Fibroblast of mammary gland (primary cell): ENCODE measurements at places on chromosomes 6 and 20.

GRCh38 chr6:136786658-136787057, 5.6 kb downstream of the MAP3K5 start:
- no peak for DNase-seq

- no peak for DNase-seq
These were observed 95.4 kb upstream of the CNKSR3 start for GRCh38 chr6:154605882-154606370.

- DNase-seq = no peak
These were observed 60.8 kb downstream of the DNAH8 start for GRCh38 chr6:38775870-38776269.

DNA sequence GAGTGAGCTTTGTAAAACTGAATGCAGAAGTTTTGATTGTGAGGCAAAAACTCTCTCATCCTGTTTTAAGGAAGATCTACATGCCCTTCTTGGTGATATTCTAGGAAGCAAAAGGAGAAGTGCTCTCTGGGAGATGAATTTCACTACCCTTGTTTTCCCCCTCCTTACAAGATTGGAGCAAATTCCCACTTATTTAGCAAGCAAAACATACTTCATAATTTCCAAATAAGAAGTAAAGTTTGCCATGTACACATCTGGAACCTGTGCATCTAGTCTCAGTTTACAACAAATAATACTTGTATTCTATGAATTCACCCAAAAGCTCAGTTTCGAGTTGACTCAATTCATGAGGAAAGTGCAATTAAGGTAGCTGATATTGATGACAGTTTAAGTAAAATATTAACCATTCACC, 27.6 kb upstream of the IFNGR1 start:
- no peak for DNase-seq

- peak; percentile 3 for DNase-seq
These were observed 19.1 kb upstream of the HLA-DQB1 start for GRCh38 chr6:32685603-32686002.

DNA sequence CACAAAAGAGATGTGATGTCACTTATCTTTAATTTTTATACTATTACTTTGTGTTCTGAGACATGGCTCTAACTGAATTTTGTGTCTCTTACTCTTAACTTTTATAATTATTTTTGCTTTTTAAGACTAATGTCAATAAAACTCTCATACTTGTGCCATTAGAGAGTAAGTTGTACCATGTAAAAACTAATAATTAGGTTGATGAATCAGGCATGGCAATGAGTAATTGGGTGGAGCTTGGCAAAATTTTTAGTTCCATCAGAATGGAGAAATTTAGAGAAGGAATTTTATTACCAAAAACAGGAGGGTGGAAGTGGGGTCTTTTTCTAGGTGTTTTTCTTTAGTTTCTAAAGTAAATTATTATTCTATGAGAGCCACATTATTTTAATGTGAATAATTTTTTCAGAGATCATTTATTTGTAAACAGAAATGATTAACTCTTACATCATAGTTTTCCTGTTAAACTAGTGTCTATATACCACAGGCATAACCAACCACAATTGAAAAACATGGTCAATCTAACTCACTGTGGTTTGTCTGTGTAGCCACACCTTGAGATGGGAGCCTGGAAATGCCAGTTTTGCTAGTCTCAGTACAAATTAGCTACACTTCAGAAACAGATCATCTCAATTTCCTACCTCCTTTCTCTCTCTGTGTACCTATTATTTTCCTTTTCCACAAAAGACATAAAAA, 51.8 kb downstream of the ELOVL4 start:
- DNase-seq = peak; percentile 64

- no peak for DNase-seq
These were observed 31.5 kb downstream of the ARHGAP18 start for GRCh38 chr6:129678463-129678862.

GRCh38 chr6:142045380-142046278, 87.1 kb upstream of the GJE1 start:
- peak; percentile 71 for DNase-seq

DNA sequence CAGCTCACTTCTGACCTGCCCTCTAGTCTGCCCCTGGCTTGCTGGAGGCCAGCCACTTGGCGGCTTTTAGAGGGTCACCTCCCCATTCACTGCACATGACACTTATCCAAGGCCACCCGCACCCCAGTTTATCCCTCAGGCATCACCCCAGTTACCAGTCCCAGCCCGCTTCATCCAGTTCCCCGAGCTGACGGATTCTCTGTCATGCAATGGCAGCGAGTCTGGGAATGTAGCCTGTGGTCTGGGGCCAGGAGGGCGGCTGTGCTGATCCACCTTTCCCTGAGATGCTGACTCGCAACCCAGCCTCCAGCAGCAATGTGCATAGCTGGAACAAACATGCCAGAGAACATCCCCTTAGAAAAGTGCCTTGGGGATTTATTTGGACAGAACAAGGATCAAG, 25.8 kb downstream of the SYNDIG1 start:
- no peak for DNase-seq

DNA sequence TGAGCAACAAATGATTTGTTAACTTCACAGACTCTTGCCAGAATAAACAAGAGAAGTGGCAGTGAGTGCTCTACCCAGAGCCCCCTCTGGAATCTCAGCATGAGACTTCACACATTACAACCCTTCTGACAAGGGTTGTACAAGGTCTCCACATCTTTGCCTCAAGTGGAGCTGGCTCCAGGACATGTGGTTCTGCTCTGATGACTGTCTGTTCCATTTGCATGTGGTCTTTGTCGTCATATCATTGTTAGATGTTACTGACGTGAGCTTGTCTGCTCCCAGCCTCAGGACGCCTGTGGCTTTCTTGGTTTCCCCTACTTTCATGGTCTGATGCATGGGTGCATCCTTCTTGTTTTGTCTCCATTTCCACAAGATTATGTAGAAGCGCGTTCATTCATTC, 115.0 kb downstream of the SLC24A3 start:
- no peak for DNase-seq

DNA sequence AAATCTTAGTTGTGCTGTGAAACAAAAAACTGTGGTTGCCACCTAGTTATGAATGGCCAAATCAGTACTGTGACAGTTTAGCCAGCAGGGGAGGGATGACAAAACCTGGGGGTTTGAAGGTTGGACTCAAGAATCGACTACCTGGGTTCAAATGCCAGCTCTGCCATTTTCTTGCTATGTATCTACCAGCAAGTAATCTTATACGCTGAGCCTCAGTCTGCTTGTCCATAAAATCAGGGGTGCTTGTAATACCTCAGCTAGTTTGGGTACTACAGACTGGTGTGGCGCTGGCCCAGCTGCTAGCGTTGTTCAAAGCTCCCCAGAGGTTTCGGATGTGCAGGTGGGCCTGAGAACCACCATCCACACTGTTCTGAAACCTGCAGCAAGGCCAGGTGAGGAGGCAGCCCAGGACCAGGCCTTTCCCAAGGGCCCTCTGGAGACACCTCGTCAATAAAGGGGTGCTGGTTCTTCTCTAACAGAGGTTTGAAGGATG, 40.4 kb downstream of the TRAM2 start:
- DNase-seq = no peak

- DNase-seq = peak; percentile 15
These were observed 19.7 kb downstream of the VAPB start for GRCh38 chr20:58408603-58409246.

DNA sequence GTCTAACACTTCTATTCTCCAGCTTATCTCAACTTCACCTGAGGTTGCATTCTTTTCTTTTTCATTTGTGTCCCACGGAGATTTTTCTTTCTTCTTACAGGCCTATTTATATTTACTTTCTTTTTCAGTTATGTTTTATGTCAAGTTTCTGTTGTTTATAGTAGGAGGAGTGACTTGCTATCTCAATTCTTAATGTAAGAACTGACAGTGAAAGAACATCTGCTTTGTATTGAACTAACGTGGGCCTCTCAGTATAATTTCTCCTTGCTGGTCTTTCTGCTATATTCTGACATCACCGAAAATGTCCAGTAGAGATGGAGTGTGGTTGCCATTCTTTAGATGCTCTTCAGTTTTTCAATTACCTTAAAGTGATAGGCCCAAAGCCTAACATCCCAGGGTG, 521.7 kb downstream of the EPM2A start:
- DNase-seq = no peak

DNA sequence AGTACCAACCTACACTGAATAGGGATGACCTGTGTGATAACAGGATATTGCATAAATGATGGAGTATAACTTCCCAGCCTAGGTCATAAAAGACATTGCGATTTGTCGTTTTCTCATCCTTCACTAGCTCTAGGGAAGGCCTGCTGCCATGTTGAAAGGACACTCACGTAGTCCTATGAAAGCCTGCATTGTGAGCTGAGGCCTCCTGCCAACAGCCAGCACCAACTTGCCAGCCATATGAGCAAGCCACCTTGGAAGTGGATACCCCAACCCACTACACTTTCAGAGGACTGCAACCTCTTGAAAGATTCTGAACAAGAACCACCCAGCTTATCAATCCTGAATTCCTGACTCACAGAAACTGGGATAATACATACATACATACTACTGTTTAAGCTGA, 3.5 kb upstream of the PANK2 start:
- no peak for DNase-seq

DNA sequence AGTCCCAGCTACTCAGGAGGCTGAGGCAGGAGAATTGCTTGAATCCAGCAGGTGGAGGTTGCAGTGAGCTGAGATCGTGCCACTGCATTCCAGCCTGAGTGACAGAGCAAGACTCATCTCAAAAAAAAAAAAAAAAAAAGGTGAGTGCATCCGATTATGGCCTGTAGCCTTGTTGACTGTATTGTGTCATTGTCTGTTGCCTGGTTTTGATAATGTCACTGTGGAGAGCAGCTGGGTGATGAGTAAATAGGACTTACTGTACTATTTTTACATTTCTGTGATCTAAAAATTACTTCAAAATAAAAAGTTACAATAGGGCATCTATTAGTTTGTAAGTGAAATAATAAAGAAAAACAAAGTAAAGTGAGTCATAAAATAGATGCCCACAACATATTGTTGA, 134.1 kb upstream of the SALL4 start:
- DNase-seq = no peak

GRCh38 chr20:50834599-50835005, 39.7 kb downstream of the BCAS4 start:
- DNase-seq = peak; percentile 98
